Stimulated activated CD4-positive, alpha-beta T cell treated with anti-CD3 and anti-CD28 coated beads, Interleukin-4, amount 100 ng/mL, for 4 hours (primary cell): ENCODE measurements at places on chromosomes 16 and 17.

GRCh38 chr17:40153603-40154236 is 13.4 kb downstream of the CASC3 start:
- no peak for DNase-seq

DNA sequence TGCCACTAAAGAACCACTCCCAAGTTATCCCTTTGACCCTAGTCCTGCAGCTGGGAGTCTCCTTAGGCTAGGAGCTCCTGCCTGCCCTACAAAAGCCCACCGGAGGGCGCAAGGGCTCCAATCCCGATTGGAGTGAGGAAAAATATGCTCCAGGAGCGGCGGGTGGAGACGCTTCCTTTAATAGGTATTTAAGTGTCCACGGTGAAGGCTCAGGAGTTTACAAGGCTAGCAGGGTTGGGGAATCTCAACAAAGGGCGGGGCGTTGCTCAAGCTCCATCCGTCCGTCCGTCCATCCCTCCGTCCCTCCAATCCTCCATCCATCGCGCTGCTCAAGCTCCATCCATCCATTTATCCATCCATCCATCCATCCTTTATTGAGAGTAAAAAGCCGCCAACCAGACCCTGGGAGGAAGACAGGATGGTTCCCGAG is 556 bp upstream of the SPNS1 start:
- peak; percentile 25 for DNase-seq

DNA sequence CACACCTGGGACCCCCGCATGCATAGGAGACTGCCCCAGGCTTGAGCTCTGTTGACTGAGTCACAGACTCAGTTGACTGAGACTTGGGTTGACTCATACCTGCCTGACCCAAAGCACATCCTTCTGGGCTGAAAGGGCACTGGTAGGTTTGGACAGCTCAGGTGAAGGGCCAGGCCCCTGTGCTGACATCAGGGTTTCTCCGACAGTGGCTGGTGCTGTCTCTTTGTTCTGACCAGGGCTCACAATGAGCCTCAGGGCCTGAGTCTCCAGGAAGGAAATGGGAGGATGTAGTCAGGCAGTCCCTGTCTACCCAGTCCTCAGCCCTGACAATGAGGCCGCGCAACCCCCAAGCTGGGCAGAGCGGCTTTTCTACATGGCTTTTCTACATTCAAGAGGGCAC is 6.5 kb downstream of the SPNS2 start:
- no peak for DNase-seq

DNA sequence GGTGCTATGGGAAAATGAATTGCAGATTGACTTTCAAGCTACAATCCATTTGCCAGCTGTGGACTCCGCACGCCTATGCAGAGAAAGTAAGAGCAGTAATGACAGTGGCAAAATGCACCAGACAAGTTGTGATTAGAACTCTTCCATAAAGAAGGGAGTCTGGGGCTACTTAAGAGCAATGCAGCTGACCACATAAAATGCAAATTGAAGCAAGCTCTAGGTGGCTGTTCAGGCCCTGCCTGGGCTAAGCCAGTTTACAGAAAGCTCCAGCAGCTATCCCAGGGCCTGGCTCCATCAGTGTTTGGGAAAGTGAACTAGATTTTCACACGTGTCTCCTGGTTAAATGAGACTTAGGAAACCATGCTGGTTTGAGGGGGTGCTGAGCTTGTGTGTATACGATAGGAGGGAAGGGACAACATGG is 2.2 kb upstream of the MAP2K6 start:
- DNase-seq, result no peak

GRCh38 chr16:20918486-20919239 is 18.1 kb downstream of the LYRM1 start:
- no peak for DNase-seq

- DNase-seq, result no peak
These were observed 85.3 kb upstream of the NSRP1 start for GRCh38 chr17:30031214-30031869.

DNA sequence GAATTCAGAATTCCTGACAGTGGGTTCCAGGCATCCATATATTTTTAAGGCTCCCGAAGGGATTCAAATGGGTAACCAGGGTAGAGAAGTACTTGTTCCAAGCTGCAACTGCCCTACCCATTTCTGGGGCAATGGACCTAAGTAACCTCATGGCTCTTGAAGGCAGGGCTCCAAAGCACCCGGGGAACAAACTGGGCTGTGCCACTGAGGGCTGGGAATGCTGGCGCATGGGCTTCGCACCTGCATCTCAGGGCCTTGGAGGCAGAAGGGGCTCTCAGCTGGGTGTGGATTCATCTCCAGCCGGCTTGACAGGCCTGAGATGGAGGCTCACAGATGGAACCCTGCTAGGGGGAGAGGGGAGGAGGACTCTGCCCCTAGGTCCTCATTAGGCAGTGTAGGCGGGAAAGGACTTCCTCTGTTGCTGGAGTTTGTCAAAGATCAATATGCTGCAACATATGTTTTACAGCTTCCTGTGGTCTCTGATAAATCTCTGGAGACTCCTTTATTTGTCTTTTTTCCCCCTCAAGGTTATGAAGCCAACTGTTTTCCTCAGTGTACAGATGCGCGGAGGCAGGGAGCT is 232.3 kb upstream of the NLRP1 start:
- no peak for DNase-seq

- no peak for DNase-seq
These were observed 37.8 kb upstream of the RASD1 start for GRCh38 chr17:17533901-17534441.

- no peak for DNase-seq
These were observed 14.3 kb upstream of the PHOSPHO1 start for GRCh38 chr17:49244839-49245238.

DNA sequence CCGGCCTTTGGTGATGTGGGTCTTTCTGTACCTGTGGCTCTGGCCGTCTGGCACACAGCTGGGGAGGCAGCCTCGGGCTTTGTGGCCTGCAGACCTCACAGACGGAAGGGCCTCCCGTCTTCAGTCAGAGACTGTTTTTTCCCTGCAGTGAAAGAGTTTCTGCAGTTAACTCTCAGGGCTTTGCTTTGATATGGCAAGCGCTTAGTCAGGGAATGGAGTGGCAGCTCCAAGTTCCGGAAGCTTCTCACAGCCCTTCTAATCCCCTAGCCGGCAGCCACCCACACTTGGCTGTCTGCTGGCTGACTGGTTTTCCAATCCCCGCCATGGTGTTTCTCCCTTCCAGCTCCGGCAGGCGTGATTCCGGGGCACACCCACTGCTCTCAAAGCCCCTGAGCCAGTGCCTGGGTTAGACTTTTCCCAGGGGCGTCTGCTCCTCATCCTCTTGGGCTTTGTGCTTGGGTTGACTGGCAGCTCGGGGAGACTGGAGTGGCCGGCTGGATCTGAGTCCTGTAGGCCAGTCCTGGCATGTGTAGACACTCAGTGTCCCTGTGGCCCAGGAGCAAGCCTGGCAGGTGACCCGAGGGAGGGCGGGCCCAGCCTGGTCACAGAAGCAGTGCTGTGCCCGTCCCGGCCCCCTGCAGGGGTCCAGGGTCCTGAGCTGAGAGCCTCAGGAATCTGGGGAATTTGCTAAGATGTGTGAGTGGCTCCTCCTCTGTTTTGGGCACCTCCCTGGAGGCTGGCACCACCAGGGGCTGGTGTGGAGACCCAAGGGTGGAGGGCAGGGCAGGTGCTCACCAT is 29.9 kb downstream of the BAIAP2 start:
- DNase-seq, result no peak
